ENCODE measurements at places on chromosomes 7 and 10.

GRCh38 chr7:116785843-116786242, 76.5 kb upstream of the CAPZA2 start:
- no peak for ATAC-seq

DNA sequence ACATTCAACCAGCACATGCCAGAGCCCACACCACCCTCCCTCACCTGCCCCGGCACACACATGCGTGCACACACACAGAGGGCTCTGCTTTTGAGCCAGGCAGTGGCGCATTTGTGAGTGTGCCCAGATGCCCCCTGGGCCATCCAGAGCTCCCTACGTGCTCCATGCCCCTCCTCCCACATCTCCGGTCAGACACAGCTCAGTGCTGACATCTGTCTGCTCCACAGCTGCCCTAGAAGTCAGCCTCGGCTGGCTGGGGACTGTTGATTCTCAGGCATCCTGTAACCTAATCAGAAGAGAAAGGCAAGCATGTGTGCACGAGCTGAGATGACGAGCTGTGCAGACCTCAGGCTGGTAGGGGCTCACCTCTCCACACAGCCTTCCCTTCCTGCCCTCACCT, 135.1 kb downstream of the ZMIZ1 start:
- no peak for ATAC-seq

GRCh38 chr10:119957451-119957850, 64.9 kb downstream of the SEC23IP start:
- ATAC-seq = no peak

- no peak for ATAC-seq
These were observed 48.7 kb downstream of the ARMC3 start for GRCh38 chr10:22976534-22976933.

DNA sequence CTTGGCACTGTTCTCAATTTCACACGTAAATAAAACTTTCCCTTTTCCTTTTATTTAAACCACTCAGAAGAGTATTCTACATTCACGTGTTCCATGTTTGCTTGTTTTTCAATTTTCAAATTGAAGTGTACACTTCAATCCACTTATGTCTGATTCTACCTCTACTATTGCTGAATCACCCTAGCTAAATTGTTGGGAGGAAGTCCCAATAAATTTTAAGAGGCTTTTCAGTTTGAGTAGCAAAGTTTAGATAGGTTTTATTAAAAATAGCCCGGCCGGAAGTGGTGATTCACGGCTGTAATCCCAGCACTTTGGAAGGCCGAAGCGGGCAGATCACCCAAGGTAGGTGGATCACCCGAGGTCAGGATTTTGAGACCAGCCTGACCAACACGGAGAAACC, 1414.7 kb upstream of the CELF2 start:
- ATAC-seq = no peak

GRCh38 chr7:94266238-94266644, 128.5 kb upstream of the COL1A2 start:
- ATAC-seq = no peak

GRCh38 chr10:74977913-74978847, 133.3 kb upstream of the SAMD8 start:
- ATAC-seq = peak; percentile 92

- no peak for ATAC-seq
These were observed 41.9 kb upstream of the DAGLB start for GRCh38 chr7:6489612-6490011.

DNA sequence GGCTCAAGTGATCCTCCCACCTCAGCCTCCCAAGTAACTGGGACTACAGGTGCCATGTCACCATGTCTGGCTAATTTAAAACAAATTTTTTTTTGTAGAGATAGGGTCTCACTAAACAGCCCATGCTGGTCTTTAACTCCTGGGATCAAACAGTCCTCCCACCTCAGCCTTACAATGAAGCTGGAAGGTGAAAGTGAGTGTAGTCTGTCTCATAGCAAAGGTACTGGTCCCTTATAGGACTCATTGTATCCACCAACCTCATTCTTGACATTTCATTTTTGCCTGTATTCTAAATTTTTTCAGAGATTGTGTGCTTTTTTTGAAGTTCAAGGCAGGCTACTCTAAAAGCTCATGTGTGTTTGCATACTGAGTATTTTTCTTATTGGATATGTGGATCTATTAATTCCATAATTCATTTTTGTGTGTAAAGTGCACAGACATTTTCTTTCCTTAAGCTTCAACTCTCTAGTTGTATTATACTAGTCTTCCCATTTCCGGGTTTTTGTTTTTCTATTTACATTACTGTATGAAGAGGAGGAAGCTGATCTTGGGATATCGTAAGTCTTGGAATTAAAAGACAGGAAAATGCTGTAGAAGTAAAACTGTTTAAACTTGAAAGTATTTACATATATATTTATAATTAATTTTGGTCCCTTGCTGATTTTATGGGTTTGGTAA, 13.3 kb downstream of the KMT2E start:
- peak; percentile 42 for ATAC-seq
